ENCODE measurements at places on chromosomes 7 and 10.
A peak's percentile ranks its signal among the peaks of the same experiment; 100 is the strongest.

DNA sequence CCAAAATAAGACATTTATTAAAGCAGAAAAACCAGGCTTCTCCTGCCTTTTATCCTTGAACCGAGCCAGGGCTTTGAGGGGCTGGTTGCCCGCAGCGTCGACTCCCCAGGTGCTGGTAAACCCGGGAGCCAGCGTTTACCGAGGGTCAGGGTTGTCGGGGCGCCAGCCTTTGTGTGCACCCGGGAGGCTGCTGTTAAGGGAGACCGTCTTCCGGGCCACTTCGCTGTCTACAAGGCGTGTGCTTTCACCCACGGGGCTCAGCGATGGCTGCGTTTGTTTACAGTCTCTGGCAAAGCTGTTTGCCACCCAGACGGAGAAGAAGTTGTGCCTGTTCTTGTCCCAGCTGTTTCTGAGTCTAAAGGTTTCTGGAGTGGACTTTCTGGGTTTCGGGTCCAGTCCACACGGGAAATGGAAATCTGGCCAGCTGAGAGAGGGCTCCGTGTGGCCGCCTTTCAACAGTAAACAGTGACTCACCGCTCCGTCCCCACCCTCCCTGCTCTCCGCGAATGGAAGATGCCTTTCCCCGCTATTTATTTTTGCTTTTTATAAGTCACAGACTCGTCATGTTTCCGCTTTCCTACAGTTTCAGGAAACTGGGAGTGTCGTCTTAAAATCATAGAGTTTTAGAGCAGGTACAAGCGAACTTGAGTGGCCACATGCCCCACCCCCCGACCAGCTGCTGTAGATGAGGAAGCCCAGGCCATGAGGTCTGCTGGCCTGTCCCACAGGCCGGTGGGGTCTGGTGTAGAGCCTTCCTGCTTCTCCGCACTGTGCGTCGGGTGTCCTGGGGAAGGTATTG, 2.2 kb downstream of the MAFK start:
- peak; percentile 67 for DNase-seq

DNA sequence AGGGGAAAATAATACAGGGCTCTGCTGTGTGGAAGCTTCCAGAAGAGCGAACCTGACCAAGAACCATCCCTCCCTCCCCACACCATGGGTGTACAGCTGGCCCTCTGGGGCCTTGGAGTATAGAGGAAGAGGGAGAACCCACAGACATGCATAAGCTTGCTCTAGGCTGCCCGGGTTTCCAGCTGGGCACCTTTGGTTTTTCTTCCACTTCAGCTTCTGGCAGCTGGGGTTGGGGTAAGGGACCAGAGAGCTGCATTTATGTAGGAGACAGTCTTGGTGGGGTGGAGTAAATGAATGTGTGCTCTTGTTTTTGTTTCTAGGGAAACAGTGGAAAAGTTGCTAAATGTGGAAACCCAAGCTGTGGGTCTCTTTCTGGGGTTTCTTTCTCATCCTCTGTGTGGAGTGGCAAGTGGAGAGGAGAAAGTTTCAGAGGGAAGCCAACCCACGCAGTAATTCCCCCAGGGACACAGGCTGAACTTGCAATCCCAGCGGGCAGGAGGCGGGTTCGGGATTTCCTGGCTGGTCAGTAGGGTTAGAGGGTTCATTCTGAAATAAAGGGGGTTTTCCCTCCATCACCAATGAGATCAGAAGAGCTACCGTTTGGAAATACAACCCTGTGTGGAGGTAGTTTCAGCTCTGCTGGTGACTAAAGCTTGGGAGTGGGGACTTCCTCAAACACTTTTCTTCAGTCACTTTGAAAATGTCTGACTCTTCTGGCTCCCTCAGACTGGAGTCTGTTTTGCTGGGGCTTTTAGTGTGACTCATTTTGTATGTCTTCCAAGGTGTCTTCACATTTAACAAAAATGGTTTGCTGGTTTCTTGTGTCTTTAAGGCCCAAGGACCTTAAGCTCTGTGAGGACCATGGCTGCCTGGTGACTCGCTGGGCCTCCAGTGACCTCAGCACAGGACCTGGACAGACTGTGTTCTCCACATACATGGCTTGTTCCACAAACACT, 22.2 kb upstream of the SRGN start:
- DNase-seq, result peak; percentile 76

DNA sequence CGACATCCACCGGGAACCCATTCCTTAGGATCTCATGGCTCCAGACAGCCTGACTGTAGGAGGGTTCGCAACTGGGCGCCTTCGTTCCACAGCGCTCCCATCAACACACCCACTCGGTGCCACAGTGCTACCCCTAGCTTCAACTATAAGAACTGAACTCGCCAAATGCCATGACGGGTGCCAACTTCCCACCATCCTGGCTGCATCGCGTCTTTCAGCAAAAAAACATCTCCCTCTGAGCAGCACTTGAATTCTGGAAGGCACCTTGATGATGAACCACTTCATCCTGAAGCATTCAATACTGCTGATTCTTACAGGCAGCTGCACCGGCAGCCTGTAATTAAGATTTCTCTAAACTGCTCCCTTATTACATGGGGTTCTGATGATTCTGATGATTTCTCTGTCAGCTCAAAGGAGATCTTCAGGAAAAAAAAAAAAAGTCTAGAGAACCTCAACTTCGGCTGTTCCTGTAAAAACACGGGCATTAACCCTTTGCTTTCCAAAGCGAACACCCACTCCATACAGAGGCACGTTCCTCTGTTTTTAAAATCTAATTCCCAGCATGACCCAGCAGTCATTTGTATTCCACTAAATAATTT, 1.3 kb downstream of the CYTH3 start:
- DNase-seq, result peak; percentile 5

- no peak for DNase-seq
Observed at GRCh38 chr10:113746217-113746957, 5.1 kb upstream of the PLEKHS1 start.

Measured in activated CD4-positive, alpha-beta T cell treated with anti-CD3 and anti-CD28 coated beads, Interleukin-2, amount 50 U/mL, for 16 hours (primary cell).